ENCODE measurements at places on chromosomes 11 and 22. TPM values are rescaled to one million over a fixed set of nuclear protein-coding genes. Genes with fewer than 3 reads are reported as not detected.
A peak's percentile ranks its signal among the peaks of the same experiment; 100 is the strongest.

GRCh38 chr11:72037554-72038311, 39.0 kb downstream of the IL18BP start:
- no peak for DNase-seq

GRCh38 chr11:65160643-65161042, 9.4 kb upstream of the SPDYC start:
- H3K4me3 ChIP-seq: no peak overlapping the region
- no peaks in the 10 kb centered on the region for H3K4me1 ChIP-seq
- H3K27ac ChIP-seq: no peak overlapping the region
- H3K27me3 ChIP-seq: no peaks in the 10 kb centered on the region
- H3K36me3 ChIP-seq: no peaks in the 10 kb centered on the region

- DNase-seq: no peak
- no peaks in the 10 kb centered on the region for H3K27me3 ChIP-seq
- H3K4me1 ChIP-seq: peaks cover 26% of the 10 kb centered on the region
- no peaks in the 10 kb centered on the region for H3K36me3 ChIP-seq
- H3K4me3 ChIP-seq: no peak overlapping the region
These were observed 100.7 kb upstream of the PLET1 start for GRCh38 chr11:112361396-112361795.

The MS4A13 gene
- not detected for total RNA-seq

GRCh38 chr22:31857247-31857646, 87.1 kb upstream of the YWHAH start:
- no peak for DNase-seq
- H3K27ac ChIP-seq: no peak overlapping the region
- no peaks in the 10 kb centered on the region for H3K27me3 ChIP-seq
- peaks cover 65% of the 10 kb centered on the region for H3K36me3 ChIP-seq

DNA sequence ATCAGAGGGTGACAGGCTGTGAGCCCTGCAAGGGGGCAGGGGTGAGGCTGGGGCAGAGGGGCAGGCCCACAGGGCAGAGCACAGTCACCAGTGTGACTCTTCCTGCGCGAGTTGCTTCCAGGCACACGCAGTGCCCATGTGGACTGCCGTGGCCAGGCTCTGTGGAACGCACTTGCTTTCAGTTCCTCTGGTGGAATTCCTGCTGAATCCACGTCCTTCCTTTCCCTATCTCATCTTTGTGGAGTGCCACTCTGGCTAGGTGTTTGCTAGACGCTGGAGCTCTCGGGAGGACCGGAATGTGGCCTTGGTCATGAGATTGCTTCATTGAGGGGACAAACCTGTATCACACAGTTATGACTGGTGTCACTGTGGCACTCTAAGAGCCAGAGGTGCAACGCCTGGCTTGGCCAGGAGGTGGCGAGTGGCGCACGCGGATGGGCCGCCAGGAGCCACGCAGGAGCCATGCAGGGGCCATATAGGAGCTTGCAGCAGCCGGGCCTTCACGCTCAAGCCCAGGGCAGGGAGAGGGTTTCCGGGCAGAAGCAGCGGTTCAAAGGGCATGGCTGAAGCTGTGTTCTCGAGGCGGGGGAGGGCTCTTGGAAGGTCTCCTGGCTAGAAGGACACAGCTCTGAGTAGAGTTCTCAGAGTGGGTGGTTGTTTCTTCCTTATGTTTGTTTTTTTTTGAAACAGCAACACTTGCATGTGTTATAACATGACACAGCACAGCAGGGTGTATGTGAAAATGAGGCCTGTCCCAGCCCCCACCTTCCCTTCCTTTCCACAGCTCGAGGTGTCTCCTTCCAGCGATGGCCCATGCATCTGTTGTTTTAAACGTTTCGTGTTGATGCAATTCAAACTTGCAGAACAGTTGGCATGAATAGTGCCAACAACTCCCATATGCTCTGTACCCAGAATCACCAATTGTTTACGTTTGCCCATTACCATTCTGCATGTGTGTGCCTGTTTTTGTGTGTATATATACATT, 36.2 kb downstream of the TBC1D22A start:
- H3K4me3 ChIP-seq: no peak overlapping the region
- H3K4me1 ChIP-seq: peaks cover 9% of the 10 kb centered on the region

GRCh38 chr11:130574740-130575139, 126.3 kb downstream of the ADAMTS15 start:
- no peak overlapping the region for H3K27ac ChIP-seq
- no peak overlapping the region for H3K4me3 ChIP-seq
- H3K27me3 ChIP-seq: no peaks in the 10 kb centered on the region
- H3K36me3 ChIP-seq: no peaks in the 10 kb centered on the region
- no peak for DNase-seq

DNA sequence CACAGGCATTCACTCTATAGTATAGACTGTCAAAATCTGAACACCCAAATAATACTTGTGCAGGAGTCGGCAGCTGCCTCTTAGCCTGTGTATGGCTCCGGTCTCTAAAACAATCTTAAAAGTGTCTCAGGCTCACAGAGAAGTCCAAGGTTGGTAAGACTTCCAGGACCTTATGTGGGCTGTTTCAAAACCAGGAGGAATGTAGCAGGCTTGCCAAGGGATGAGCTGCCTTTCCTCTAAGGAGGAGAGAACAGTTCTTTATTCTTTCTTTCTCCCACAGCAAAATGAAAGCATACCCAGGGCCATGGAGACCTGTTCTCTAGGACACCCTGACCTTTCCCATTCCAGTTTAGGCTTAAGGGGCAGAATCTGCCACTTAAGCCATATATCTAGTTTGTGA, 176.5 kb downstream of the TRPC6 start:
- peak overlapping the region; percentile 56 for H3K27ac ChIP-seq
- H3K36me3 ChIP-seq: no peaks in the 10 kb centered on the region
- no peak for DNase-seq
- peaks cover 14% of the 10 kb centered on the region for H3K4me1 ChIP-seq
- no peaks in the 10 kb centered on the region for H3K27me3 ChIP-seq

- H3K27ac ChIP-seq: no peak overlapping the region
- no peak for DNase-seq
- no peaks in the 10 kb centered on the region for H3K4me1 ChIP-seq
- H3K27me3 ChIP-seq: peaks cover under 1% of the 10 kb centered on the region
These were observed 17.4 kb upstream of the FBLN1 start for GRCh38 chr22:45485261-45485660.

The OR8J1 gene
- total RNA-seq: not detected

DNA sequence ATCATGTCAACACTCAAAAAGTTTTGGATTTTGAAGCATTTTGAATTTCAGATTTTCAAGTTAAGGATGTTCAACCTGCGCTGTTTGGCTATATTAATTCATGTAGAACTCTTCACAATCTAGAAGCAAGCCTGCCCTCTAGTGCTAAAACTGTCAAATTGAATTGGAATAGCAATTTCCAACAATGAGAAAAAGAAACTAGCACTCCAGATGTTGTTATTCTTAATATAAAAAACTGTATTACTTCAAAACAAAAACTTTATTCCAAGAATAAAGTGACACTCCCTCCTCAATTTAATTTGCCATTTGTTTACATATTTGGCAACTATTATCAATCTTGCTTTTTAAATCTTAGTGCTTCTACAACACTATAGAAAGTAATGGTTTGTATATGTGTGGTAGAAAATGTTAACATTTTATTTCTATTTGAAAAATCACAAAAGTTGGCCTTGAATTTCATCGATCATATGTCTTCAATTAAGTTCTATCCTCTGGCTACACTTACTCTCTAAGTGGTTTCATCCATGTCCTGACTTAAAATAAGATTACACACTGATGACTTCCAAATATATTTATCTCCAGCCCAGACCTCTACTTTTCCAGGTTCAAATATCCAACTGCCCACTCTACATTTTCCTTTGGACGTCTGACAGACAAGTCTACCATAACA, 36.6 kb downstream of the DCUN1D5 start:
- DNase-seq: no peak
- peaks cover 7% of the 10 kb centered on the region for H3K36me3 ChIP-seq
- no peak overlapping the region for H3K27ac ChIP-seq
- no peaks in the 10 kb centered on the region for H3K4me1 ChIP-seq
- H3K27me3 ChIP-seq: no peaks in the 10 kb centered on the region

- no peak for DNase-seq
- no peaks in the 10 kb centered on the region for H3K4me1 ChIP-seq
- H3K4me3 ChIP-seq: no peak within 1 kb of the TSS
- H3K27ac ChIP-seq: no peak within 1 kb of the TSS
These were observed at the start of gene NXPE2 for GRCh38 chr11:114678125-114679036. Gene NXPE2, plus strand, starts transcription at chr11:114678527. Its CDS starts 49 bp downstream, at chr11:114678576.

The KRTAP5-6 gene
- not detected for total RNA-seq

DNA sequence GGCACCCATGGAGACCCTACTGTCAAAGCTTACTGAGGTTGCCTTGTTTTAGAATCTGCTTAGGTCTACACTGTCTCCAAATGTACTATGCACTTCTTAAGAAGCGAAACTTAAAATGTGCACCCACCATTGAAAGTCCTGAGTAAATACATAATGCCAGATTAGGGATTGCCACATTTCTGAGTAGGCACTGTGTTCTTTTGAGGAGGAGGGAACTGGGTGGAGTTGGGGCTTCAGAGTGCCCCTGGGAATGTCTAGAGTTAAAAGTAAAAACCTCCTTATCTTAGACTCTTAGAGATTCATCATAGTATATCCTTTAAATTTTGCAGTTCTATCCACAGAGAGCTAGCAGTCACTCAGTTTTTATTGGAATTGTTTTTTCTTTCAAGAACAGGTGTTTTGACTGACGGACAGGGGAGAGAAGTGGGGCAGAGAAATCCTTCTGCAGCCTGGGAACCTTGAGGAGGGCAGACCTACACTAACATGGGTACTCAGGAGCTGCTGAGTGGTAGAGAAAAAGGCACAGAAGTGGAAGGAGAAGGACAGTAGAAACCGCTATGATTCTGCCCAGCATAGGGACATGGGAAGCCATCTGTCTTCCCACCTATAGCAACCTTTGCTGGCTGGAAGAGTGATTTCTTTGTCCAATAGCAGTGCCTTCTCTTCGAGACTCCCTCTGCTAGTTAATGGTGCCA, 33.4 kb upstream of the MICAL2 start:
- peak overlapping the region; percentile 85 for H3K27ac ChIP-seq
- no peaks in the 10 kb centered on the region for H3K27me3 ChIP-seq
- no peak overlapping the region for H3K4me3 ChIP-seq
- DNase-seq: no peak

DNA sequence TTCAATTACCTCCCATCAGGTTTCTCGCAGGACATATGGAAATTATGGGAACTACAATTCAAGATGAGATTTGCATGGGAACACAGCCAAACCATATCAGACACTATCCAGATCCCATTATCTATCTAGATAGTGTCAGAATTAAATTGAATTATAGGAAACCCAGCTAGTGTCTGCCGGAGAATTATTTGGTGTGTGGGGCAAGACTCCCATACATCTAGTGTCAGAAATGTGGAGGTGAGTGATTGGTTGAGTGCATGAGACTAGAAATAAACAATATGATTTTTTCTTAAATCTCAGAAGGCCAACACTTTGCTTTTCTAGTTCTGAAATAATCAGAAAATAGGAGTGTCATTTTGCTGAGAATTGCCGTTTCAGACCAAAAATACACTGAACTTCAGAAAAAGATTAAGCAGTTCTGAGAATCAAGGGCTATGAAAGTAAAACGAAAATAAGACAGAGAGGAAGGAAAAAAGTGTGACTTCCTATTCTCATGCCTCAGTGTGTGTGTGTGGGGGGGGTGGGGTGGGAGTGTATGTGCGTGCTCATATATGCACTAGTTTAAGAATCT, 21.3 kb downstream of the CASP12 start:
- no peaks in the 10 kb centered on the region for H3K4me1 ChIP-seq
- DNase-seq: no peak
- no peak overlapping the region for H3K27ac ChIP-seq
- H3K4me3 ChIP-seq: no peak overlapping the region
- no peaks in the 10 kb centered on the region for H3K27me3 ChIP-seq
- H3K36me3 ChIP-seq: no peaks in the 10 kb centered on the region

DNA sequence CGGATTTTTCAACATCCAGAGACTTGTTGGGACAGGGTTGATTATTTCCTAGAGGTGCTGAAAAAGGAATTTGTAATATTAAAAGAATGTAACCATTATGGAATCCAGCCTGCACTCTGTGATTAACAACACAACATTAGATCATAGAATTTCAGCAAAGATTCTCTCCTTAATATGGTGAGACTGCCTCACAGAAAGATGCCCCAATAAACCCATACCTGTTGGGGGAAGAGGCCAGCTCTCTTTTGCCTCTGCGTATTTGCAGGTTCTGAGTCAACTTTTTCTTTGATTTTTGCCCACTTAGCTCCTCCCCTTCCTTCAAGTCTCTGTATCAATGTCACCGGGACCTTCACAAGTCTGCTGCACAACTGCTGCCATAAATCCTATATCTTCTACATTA, 12.4 kb upstream of the MTMR3 start:
- no peak for DNase-seq
- H3K27ac ChIP-seq: no peak overlapping the region
- H3K4me3 ChIP-seq: no peak overlapping the region
- H3K4me1 ChIP-seq: peaks cover 6% of the 10 kb centered on the region

DNA sequence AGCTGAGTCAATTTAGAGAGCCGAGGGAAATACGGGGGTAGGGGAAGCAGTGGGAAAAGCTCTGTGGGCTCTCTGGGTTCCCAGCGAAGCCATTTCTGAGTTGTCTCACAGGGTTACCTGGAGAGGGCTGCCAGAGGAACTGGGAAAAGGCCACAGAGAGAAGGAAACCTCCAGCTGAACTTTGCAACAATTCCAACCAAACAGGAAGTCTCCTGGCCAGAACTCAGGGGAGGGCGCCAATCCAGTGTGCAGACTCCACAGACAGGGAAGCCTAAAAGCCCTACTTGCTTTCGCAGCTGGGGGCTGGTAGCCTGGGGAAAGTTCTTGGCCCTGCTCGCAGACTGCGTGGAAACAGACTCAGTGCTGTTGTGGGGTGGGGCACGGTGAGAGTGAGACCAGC, 23.1 kb upstream of the GNAZ start:
- H3K4me3 ChIP-seq: no peak overlapping the region
- no peaks in the 10 kb centered on the region for H3K27me3 ChIP-seq
- no peaks in the 10 kb centered on the region for H3K4me1 ChIP-seq
- no peaks in the 10 kb centered on the region for H3K36me3 ChIP-seq
- H3K27ac ChIP-seq: no peak overlapping the region
- DNase-seq: peak; percentile 26

GRCh38 chr11:17745023-17745772, 10.6 kb downstream of the KCNC1 start:
- H3K36me3 ChIP-seq: no peaks in the 10 kb centered on the region
- no peaks in the 10 kb centered on the region for H3K4me1 ChIP-seq
- no peak overlapping the region for H3K27ac ChIP-seq
- no peak for DNase-seq
- peaks cover 49% of the 10 kb centered on the region for H3K27me3 ChIP-seq

The CAVIN3 gene
- total RNA-seq: 260 TPM
